Daoy (cell line): ENCODE measurements at places on chromosomes 5 and 9. TPM values are rescaled to one million over a fixed set of nuclear protein-coding genes. Genes with fewer than 3 reads are reported as not detected.

GRCh38 chr5:59418808-59419207 lies 474.7 kb downstream of the PDE4D start:
- no peak for DNase-seq

DNA sequence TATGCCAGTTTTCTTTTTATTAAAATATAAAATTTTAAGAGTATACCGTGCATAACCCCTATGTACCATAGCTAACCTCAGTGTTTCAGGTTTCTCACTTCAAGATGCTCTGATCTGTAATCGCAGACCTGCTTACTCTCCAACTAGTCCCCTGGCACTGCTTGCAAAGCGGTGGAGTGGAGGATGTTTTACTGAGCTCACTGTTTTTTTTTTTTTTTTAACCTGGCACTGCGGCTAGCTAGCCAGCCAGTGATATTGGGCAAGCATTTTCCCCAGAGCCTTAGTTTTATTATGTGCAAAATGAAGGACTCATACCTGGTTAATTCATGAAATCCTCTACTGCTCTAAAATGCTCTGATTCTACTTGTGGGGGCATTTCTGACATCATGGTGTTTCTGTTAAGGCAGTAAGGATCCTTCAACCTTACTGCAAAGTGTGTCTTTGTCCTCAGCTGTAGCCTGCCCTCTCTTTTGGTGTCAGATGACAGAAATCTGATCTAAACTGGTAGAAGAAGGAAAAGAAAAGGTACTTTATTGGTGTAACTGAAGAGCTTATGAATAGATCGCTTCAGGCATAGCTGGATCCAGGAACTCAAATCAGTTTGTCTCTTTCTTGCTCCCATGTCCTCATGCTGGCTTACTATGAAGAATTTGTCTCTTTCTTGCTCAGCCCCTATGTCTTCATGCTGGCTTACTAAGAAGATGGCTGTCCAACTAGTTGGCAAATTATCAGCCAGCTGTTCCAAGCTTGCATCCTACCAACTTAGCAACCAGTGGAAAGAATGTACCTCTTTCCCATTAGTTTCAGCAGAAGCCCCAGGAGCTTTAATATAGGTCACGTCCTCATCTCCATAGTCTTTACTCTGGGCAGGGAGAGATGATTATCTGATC lies 59.8 kb downstream of the DOCK2 start:
- DNase-seq: peak; percentile 80

GRCh38 chr5:53569453-53569852 lies 9.0 kb downstream of the NDUFS4 start:
- no peak for DNase-seq

DNA sequence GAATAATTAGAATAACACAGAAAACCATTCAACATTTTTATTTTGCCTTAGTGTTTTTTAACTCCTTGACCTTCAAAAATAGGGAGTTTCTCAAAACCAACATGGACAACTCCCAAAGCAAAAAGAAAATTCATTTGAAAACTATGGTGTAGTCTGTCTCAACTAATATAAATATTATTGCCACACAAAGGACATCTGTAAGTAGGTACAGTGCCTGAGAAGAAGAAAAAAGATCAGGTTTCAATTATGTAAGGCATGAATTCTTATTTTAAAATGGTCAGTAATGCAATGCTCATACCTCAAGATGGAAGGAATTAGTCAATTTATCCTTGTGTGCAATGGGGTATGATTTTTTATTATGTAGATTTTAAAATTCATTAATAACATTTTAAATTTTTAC lies 109.6 kb upstream of the CNTLN start:
- DNase-seq: no peak

DNA sequence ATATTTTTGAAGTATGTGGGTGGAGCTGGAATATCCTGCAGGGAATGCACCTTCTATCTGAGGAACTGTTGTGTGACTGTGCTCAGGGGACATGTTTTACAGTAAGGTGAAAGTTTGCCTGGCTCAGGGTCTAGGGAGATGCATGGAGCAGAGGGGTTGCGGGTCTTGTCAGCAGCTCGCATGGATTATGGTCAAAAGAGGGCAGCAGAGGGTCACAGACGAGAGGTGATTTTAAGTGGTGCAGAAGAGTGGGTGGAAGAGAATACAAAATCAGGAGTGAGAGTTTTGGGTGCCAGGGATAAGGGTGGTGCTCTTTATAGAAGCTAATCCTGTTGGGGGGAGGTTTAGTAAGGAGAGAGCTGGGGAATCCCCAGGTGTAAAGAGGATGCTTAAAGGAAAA lies 53.5 kb upstream of the GRIN3A start:
- no peak for DNase-seq

DNA sequence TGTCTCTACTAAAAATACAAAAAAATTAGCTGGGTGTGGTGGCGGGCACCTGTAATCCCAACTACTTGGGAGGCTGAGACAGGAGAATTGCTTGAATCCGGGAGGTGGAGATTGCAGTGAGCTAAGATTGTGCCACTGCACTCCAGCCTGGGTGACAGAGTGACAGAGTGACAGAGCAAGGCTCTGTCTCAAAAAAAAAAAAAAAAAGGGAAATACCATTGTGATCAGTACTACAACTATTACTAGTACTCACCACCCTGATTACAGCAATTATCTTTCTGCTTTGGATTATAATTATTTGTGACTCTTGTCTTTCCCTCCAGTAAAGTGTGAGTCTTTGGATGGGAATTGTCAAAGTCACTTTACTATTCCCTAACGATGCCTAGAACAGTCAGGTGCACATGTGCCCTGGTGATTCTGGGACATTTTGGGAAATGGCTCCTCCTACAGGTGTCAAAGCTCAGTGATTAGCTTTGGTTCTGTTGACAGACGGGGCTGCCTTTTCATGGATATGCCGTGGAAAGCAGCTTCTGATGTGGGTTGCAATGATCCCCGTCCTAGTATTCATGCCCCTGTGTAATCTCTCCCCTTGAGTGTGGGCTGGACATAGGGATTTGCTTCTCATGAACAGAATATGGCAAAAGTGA lies 31.8 kb upstream of the FRRS1L start:
- DNase-seq: no peak

DNA sequence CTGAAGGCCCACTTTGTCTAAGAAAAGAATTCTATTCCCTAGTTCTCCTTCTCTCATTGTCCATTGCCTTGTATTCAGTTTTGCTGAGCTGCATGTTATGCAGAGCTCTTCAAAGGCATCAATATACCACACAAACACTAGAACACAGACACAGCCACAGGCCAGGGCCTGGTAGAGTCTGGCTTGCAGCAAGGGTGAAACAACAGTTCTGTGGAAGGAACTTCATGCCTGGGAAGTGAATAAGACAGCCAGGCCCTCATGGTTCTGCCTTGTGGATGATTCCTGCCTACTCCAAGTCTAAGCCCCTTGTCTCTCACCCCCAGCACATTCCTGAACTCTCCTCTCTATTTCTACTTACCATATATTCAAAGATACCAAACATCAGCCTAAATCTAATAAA lies 30.8 kb downstream of the KLHL3 start:
- no peak for DNase-seq

GRCh38 chr5:37696190-37697021 lies 143.4 kb downstream of the GDNF start:
- DNase-seq: peak; percentile 83

GRCh38 chr9:7622481-7622880 lies 177.1 kb downstream of the DMAC1 start:
- DNase-seq: no peak

DNA sequence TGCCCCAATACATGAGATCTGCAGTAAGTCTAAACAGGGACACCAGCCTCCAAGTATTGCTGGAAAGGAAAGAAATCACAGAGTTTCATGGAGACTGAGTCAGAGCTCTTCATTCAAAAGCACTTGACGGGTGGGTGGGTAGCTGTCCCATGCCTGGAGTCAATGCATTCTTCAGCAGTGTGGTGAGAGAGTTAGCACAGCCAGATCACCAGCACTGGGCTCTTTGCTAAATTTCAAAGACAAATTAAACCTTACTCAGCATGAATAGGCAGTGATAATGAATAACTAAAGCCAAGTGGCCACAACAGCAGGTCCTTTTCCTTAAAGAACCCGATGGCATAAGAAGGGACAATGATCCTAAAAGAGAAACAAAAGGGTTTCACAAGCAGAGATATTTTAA lies 192.4 kb downstream of the ACTL7B start:
- no peak for DNase-seq

GRCh38 chr5:133236541-133236951 lies 184.7 kb downstream of the HSPA4 start:
- DNase-seq: no peak

DNA sequence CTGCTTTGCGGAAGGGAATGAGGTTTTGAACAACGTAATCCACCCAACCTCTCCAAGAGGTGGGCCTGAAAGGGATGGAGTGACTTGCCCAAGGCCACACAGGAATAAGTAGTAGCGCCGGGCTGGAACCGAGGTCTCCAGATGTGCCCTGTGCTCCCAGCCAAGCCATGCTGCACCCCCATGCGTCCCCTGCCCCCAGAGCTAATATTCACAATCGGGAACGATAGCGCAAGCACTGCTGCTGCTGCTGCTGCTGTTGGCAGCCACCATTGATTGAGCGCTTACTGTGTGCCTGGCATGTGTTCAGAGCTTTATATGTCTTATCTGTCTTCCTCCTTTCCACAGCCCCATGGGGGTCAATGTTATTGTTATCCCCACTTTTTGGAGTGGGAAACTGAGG lies 43.9 kb downstream of the AMBP start:
- no peak for DNase-seq

- peak; percentile 93 for DNase-seq
These were observed 43.6 kb downstream of the ROPN1L start for GRCh38 chr5:10485142-10485795.

DNA sequence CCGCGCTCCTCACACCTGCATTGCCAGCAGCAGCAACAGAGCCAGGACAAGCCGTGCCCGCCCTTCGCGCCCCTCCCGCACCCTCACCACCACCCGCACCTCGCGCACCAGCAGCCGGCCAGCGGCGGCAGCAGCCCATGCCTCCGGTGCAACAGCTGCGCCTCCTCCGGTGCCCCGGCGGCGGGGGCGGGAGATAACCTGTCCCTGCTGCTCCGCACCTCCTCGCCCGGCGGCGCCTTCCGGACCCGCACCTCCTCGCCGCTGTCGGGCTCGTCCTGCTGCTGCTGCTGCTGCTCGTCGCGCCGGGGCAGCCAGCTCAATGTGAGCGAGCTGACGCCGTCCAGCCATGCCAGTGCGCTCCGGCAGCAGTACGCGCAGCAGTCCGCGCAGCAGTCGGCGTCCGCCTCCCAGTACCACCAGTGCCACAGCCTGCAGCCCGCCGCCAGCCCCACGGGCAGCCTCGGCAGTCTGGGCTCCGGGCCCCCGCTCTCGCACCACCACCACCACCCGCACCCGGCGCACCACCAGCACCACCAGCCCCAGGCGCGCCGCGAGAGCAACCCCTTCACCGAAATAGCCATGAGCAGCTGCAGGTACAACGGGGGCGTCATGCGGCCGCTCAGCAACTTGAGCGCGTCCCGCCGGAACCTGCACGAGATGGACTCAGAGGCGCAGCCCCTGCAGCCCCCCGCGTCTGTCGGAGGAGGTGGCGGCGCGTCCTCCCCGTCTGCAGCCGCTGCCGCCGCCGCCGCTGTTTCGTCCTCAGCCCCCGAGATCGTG lies 517 bp downstream of the KCNN2 start:
- peak; percentile 50 for DNase-seq

- DNase-seq: no peak
These were observed 29.6 kb downstream of the PAX5 start for GRCh38 chr9:37004424-37004935.

DNA sequence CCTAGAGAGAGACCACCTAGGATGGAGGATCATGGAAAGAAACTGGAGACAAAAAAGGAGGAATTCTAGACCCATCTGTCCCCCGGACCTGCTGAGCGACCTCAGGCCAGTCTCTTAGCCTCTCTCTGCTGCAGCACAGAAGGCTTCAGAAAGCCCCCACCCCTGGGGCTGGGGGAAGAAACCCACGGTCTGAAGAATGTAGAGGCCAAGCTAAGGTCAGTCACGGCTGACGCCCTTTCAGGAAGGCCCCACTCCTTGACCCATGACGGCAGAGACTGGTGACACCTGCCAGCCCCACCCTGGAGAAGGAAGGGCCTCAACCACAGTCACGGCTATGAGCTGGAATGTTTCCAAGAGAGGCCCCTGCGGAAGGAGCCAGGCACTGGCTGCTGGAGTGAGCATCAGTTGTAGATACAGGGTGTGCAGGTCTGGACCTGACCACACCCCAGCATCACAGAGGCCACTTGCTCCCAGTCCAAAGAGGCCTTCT lies 120.5 kb upstream of the BOD1 start:
- peak; percentile 23 for DNase-seq

GRCh38 chr9:104287253-104287878 lies 193.3 kb downstream of the SMC2 start:
- no peak for DNase-seq

GRCh38 chr9:98117984-98118639 lies 910 bp downstream of the TRIM14 start:
- DNase-seq: peak; percentile 38

- DNase-seq: no peak
These were observed 68.1 kb downstream of the INVS start for GRCh38 chr9:100167176-100167575.

- DNase-seq: no peak
These were observed 310.5 kb downstream of the NSG2 start for GRCh38 chr5:174355995-174356394.

GRCh38 chr9:113695901-113696300 lies 180.2 kb upstream of the ZNF618 start:
- DNase-seq: peak; percentile 24

DNA sequence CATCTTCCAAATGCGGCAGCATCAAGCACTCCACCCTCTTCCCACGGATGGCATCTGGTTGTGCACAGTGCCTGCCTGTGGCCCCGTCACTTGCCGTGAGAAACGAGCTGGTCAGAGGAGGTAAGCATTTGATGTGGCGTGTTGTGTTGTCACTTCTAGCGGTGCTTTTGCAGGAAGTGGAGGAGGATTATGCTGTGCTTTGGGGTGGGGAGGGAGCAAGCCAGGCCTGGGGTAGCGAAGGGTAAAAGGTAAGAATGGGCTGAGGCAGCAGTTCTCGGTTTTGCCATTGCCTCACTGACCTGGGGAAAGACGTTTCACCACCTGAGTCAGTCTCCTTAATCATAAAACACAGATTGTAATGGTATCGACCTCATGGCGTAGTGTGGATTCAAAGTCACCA lies 2.3 kb upstream of the POMT1 start:
- DNase-seq: no peak

Gene CYSTM1
- 23.8 and 28.2 TPM in 2 replicates for total RNA-seq

Gene SLC6A18
- not detected in 2 replicates for total RNA-seq

Gene UGT3A2
- total RNA-seq: 1.3 TPM in 1 of 2 replicates, not detected in the other

Gene SMIM33
- total RNA-seq: not detected in 2 replicates

Gene OLFM1
- total RNA-seq: 23.7 and 35.5 TPM in 2 replicates

Gene ST6GALNAC6
- 11.3 and 12.7 TPM in 2 replicates for total RNA-seq

Gene FGF18
- 0.29 TPM in 1 of 2 replicates, not detected in the other for total RNA-seq

Gene GRM6
- total RNA-seq: not detected in 2 replicates

Gene FOXD4
- 0.91 TPM in 1 of 2 replicates, not detected in the other for total RNA-seq
